ENCODE measurements at places on chromosomes 7 and 10. TPM values are rescaled to one million over a fixed set of nuclear protein-coding genes. Genes with fewer than 3 reads are reported as not detected.

DNA sequence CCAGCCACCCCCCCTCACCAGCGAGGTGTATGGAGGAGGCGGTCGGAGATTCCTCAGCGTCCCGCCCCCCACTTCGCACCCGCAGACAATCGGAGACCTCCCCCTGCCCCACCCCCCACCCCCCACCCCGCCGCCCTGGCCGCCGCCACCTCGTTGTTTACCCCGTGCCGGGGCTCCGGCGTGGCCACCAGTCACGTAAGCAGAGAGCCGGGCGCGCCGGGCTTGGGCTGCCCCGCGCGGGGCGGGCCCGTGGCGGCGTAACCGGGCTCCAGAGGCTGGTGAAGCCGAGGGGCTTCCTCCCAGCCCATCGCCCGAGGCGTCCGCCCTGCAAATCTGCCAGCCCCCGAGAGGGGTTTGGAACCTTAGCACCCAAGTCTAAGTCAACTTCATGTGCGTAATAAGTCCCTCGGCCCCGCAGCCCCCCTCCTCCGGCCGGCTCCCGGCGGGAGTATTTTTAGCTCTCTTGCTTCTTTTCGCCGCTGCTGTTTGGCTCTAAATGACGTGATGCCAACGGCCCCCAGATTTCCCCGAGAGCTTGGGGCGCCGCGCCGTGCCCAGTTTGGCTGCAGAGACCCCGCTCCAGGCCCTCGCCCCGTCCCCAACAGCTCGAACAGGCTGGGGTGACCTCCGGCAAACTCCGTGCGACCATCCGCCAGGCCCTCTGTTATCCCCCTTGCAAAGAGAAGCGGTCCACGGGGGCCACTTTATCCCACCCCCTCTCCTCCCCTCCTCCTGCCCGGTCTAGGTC lies 2.7 kb downstream of the MXI1 start:
- peak; percentile 27 for ATAC-seq

DNA sequence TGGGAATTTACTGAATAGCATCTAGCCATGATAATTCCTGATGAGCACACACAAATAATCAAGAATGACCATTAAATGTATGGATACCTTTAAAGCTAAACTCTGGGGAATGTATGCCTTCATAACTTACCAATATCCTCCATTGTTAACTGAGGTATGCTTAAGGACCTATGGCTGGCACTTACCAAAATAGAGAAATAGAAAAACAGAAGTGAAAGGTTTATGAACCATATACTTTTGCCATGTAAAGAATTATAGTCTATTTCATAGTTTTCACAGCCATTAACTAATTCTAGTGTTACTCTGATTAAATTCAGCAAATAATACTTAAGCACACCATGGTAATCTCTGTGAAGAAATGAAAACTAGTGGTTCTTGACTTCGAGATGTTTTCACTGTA lies 1360.6 kb upstream of the LRRTM3 start:
- ATAC-seq: no peak

GRCh38 chr10:7889947-7890542 lies 71.7 kb downstream of the TAF3 start:
- no peak for ATAC-seq

The UTF1 gene
- total RNA-seq: not detected

The CDHR3 gene
- total RNA-seq: 0.71 TPM

DNA sequence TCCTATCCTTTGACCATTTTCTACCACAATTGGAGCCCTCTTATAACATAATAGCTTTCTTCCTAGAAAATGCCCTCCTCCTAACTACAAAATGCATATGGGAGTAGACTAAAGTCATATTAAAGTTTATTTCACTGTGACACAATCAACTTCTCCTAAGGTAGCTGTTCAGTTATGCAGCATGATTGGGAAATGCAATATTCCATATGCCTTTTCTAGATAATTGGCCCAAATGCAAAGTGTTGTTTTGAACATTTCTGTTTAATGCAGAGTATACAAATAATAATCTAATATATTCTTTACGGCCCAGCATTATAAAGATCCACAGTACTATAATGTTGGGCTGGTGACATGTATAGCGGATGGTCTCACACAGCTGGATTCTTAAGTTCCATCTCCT lies 205.1 kb downstream of the RAPGEF5 start:
- no peak for ATAC-seq

DNA sequence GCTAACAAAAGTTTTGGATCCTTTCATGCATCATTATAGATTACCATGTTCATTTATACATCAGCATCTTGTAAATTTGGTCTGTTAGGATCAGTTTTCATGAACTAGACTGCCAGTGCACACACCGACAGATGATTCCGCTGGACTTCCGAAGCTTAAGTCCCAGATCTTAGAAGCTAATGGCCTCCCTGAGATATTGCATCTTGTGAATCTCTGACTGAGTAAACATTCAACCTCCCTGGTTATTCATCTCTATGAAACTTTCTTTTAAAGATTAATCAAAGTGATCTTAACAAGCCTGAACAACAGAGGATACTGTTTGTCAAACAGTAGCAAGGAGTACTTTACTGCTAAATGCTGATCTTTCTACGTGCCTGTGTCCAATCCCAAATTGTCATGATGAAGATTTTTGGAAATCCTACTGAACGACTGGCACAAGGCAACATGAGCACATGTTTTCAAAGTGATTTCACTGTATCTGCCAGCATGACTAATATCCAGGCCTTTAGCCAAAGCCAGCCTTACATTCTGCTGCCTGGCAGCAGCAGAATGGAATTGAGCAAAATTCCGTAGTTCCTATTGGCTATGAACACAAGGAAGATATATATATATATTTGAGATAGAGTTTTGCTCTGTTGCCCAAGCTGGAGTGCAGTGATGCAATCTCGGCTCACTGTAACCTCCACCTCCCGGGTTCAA lies 91.3 kb upstream of the ANK3 start:
- ATAC-seq: no peak

DNA sequence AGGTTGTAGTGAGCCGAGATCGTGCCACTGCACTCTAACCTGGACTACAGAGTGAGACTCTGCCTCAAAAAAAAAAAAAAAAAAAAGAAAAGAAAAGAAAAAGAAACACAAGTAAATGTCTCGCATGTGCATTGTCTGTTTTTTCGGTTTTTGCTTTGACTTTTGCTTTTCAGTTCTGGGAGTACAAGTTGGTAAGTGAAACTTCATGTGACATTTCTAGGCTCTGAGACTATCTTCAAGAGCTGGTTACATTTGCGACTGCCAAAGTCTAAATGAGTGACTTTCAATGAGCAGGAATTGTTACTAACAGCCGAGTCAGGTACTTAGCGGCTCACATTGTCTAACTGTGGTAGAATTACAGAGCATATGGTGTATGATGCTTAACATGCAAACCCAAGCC lies 107.0 kb upstream of the CELF2 start:
- ATAC-seq: no peak

DNA sequence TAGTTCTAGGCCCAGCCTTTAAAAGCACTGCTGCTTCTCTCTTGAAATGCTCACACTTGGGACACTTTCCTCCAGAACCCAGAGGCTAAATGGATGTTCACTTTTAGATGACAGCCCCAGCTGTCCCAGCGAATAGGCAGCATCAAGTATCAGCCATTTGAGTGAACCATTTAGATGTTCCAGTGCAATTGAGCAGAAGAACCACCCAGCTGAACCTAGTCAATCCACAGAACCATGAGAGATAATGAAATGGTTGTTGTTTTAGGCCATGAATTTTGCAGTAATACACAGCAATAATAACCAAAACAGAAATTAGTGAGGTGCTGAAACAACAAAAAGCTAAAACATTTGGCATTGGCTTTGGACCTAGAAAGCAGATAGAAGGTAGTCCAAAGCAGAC lies 273.9 kb downstream of the ETV1 start:
- no peak for ATAC-seq

- ATAC-seq: no peak
Measured at GRCh38 chr7:11507929-11508328, 324.1 kb downstream of the THSD7A start.

- ATAC-seq: peak; percentile 58
Measured at GRCh38 chr10:75230600-75231038, 5.1 kb downstream of the COMTD1 start.

GRCh38 chr7:2985866-2986265 lies 57.8 kb downstream of the CARD11 start:
- no peak for ATAC-seq

The CCL26 gene
- not detected for total RNA-seq

The CALY gene
- not detected for total RNA-seq

- ATAC-seq: no peak
Measured at GRCh38 chr10:75959209-75959608, 527.8 kb downstream of the LRMDA start.

GRCh38 chr10:131402771-131403650 lies 91.5 kb upstream of the TCERG1L start:
- ATAC-seq: no peak

DNA sequence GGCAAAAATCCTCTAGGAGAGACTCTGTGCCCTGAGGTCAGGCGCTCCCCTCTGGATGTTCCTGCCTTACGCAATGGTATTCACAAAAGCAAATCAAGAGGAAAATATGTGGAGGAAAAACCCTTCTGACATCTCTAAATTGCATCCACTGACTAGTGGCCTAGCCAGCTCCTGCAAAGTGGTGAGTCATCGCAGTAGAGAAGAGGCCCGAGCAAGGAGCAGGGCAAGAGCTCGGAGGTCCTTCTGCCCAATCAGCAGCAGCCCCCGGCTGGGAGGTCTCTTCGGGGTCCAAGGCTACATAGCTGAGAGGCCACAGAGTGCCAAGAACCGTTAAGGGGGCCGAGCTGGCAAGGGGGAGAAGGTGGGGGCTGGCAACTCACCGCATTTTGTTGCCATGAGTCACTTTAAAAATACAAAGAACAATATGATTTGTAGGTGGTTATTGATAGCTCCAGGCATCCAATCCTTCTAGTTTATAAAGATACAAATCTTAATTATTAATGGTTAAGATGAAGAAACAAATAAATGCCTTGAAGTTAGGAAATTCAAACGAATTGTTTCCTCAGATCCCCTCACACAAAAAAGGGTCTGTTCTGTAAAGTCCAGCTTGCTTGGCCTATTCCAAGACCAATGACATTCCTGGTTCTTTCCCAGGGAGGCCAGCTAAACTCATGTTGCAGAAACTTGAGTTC lies 161.6 kb downstream of the PKD1L1 start:
- no peak for ATAC-seq

DNA sequence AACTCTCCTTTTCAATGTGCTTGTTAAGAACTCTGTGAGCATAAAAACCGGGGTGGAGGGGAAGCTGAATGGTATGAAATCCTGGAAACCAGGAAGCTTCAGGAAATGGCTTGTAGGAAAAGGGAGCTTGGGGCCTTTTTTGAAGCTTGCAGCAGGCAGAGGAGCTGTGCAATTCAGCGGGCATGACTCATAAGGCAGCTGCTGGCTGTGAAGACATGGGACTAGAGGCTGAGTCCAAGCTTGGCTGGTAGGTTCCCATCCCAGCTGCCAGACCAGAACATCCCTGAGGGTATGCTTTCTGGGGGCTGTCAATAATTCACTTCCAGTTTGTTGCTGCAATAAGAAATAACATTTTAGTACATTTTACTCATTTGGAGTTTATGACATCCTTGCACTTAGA lies 36.8 kb upstream of the CDC14C start:
- no peak for ATAC-seq

The ABI1 gene
- 74.9 TPM for total RNA-seq

GRCh38 chr7:75638594-75639070 lies 100.1 kb downstream of the HIP1 start:
- ATAC-seq: peak; percentile 19

- no peak for ATAC-seq
Measured at GRCh38 chr10:101668566-101668965, 26.4 kb downstream of the FBXW4 start.

GRCh38 chr10:79923669-79924068 lies 25.2 kb downstream of the SFTPD start:
- no peak for ATAC-seq
